Astrocyte (in vitro differentiated cells and primary cell): ENCODE measurements at places on chromosomes 3 and 15. TPM values are rescaled to one million over a fixed set of nuclear protein-coding genes. Genes with fewer than 3 reads are reported as not detected.

PLA2G4E gene
- total RNA-seq: not detected in 2 replicates

DNA sequence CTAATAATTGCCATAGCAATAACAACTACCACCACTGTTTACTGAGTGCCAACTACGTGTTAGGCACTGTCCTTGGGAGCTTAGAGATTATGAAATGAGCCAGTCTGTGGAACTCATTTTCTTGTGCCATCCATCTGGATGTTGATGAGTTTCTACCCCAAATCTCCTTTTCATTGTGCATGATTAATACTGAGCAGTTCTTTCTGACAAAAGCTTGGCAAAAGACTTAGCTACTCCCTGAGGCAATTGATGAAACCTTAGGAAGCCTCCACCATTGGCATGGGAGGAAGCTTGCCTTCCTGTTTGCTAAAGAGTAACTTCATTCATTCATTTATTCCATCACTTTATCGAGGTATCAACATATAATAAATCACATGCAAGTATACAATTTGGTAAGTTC is 39.8 kb downstream of the PRICKLE2 start:
- peaks cover 3% of the 10 kb centered on the region for H3K36me3 ChIP-seq
- DNase-seq: no peak
- peak overlapping the region; percentile 95 for H3K27ac ChIP-seq

GRCh38 chr3:49812916-49813496 is 747 bp downstream of the UBA7 start:
- no peak overlapping the region for H3K27ac ChIP-seq
- H3K27me3 ChIP-seq: no peaks in the 10 kb centered on the region
- DNase-seq: no peak

ANKUB1 gene
- not detected in 2 replicates for total RNA-seq

NPHP3 gene
- total RNA-seq: 32.0 and 32.5 TPM in 2 replicates

DNA sequence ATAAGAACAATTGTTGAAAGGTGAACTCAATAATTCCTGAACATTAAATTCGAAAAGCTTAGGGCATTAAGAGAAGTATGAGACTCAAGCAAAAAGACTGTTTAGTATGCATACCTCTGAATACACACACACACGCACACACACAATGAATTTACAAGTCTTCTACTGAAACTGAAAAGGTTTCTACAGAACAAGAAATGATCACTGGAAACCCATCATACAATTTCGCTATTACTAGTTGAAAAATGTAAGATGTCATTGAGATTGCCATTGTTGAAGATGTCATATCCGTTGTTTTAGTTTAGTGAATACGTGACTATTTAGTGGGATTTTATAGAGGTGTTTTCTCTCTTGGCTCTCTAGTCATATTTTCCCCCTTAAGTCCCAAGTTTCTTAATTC is 106.8 kb downstream of the FOXB1 start:
- H3K36me3 ChIP-seq: no peaks in the 10 kb centered on the region
- no peak overlapping the region for H3K27ac ChIP-seq
- no peaks in the 10 kb centered on the region for H3K27me3 ChIP-seq
- DNase-seq: no peak

ZKSCAN7 gene
- total RNA-seq: 4.8 and 5.7 TPM in 2 replicates
